Right forelimb (tissue), 1 donor: ENCODE measurements at places on chromosomes 7 and 10.

DNA sequence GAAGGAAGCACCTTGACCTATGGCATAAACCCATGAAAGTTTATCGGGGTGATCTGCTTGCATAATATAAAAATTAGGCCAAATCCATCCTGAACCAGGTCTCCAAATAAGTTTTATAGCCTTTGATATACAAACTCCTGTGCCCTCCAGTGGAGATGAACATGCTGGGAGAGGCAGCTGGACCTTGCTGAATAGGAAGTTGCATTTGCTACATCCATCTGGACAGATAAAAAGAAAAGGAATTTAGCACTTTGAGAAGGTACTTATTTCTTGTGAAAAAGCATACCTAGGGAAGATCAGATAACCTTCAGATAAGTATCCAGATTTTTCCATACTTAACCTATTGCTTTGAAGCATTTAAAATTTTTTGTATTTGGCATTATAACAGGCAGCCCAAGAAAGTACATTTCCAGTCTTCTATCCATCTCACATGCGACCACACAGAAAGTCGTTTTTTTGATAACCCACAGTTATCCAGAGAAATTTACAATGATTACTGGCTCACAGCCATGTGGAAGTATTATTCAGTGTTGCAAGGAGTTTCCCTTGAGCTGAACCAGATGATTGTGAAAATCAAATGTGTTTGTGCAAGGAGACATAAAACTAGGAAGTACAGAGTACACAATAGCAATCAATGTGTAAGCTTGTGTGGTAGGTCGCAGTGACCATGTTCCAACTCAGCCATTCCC lies 124.4 kb upstream of the STK17A start:
- no peak for DNase-seq

- no peak for DNase-seq
Measured at GRCh38 chr10:35423505-35424306, 87.4 kb downstream of the CCNY start.

DNA sequence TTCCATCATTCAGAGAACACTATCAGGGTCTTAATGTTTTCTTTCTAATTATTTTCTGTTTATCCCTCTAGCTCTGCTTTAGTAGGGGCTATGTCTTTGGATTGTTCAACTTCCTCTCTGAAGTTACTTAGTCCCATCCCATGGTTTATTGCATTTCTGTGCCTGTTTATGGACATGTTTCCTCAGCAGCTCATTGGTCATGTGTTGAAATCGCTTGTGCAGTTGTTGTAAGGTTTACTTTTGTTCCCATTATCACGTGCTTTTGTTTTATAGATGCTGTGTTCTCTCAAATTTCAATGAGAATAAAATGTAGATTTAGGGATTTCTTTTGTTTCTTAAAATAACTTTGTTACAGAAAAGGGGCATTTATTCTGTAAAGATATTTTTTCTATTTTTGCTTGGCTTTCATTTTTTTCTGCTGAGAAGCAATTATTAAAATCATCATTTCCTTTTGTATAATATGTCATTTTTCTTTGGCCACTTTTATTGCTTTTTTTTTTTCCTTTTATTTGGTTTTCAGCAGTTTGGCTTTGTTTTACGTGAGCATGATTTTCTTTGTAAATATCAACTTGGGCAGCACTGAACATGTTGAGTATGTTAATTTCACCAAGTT lies 110.9 kb downstream of the CCDC7 start:
- no peak for DNase-seq

DNA sequence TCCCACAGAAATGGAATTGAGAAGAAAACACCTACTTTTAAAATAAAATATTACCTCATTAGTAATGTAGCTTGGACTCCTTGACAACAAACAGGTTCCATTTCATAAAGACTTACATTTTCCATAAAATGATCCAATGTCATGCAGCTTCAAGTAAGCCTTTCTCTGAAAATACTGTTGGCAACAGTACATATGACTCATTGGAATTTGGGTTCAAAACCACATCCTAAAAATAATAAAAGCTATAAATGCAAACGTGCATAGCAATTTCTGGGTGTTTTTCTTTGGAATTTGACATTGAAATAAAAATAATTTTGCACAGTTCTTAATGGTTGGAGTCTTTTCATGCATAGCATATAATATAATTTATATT lies 47.9 kb downstream of the FHIP2A start:
- no peak for DNase-seq

GRCh38 chr7:131493581-131493980 lies 62.8 kb downstream of the PODXL start:
- DNase-seq: no peak

- DNase-seq: no peak
Measured at GRCh38 chr10:114259824-114260223, 20.8 kb downstream of the VWA2 start.

- DNase-seq: no peak
Measured at GRCh38 chr10:22606164-22606614, 108.2 kb downstream of the PIP4K2A start.

- DNase-seq: no peak
Measured at GRCh38 chr10:99303899-99304861, 25.0 kb upstream of the CNNM1 start.

- no peak for DNase-seq
Measured at GRCh38 chr10:80372675-80373074, 16.1 kb downstream of the DYDC2 start.

- no peak for DNase-seq
Measured at GRCh38 chr10:75651417-75651816, 220.0 kb downstream of the LRMDA start.

GRCh38 chr7:22168129-22168634 lies 188.8 kb downstream of the RAPGEF5 start:
- no peak for DNase-seq
